Stimulated activated CD4-positive, alpha-beta T cell treated with anti-CD3 and anti-CD28 coated beads, Interleukin-4, amount 100 ng/mL, for 4 hours (primary cell): ENCODE measurements at places on chromosomes 2 and 18.

GRCh38 chr2:111972955-111973565 is 74.7 kb downstream of the MERTK start:
- DNase-seq = no peak

DNA sequence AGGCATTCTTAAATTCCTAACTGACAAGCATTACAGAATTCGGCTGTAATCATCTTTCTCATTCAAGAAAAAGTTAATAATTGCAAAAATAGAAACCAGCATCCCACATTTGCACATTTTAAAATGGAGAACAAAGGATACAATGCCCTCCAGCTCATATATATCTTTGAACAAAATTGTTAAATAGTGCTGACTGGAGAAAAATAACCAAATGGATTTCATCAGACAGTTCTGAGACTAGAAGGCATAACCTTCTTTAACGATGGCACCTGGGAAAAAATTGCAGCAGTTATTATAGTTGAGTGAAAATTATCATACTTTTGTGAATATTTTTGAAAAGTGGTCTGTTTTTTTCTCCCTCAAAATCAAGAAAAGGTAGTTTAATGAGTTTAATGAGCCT is 138.9 kb upstream of the CDH19 start:
- DNase-seq = no peak

DNA sequence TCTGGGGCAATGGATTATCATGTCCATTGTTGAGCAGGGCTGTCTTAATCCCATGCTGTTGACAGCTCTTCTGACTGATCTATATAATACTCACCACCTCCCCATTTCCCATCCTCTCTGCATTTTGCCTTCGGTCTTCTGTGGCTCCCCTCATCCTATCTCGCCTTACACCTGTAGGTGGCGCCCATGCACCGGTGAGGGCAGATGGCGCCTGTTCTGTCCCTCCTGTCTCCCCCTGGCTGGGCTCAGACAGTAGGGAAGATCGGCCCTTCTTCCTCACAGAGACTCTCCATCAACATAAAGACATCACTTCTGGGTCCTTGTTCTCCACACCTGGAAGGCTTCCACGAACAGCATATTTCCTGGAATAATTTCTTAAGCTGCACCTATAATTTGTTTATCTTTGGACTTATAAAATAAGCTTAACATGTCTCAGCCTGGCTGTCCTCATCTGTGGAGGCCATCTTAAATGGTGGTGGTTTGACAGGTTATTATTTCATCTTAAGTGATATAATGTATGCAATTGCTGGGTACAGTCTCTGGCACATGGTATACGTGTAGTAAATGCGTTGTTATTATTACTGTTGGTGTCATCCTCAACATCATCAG is 10.9 kb upstream of the CDH20 start:
- peak; percentile 10 for DNase-seq

- no peak for DNase-seq
Observed at GRCh38 chr2:71937396-71937795, 210.3 kb downstream of the CYP26B1 start.

- no peak for DNase-seq
Observed at GRCh38 chr2:217437290-217437870, 565.4 kb downstream of the TNS1 start.

DNA sequence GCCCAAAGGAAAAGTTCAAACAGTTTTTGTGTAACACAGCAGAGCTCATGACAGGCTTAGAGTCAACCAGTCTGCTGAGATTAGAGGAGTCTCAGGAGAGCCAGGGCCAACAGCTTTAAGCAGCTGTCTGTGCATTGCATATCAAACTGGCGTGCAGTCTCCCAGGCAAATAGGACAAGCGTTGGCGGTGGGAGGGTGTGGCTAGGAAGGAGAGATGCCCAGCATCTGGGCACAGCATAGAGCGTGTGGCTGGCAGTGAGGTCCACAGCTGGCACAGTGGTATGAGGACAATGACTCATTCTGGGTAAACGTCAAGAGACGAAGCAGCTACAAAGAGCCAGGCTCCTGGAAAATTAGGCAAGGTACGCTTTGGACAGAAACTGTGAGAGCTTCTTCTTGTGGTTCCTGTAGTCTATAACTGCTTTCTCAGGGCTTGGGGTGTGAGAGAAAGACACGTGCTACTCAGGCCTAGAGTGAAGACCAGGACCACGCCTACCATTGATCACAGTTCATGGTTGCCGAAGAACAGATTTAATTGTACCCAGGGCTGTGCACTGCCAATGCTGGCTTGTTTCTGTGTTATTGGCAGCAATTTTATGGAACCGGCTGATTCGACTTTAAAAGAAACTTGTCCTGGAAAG is 14.8 kb downstream of the ZAP70 start:
- DNase-seq = no peak

DNA sequence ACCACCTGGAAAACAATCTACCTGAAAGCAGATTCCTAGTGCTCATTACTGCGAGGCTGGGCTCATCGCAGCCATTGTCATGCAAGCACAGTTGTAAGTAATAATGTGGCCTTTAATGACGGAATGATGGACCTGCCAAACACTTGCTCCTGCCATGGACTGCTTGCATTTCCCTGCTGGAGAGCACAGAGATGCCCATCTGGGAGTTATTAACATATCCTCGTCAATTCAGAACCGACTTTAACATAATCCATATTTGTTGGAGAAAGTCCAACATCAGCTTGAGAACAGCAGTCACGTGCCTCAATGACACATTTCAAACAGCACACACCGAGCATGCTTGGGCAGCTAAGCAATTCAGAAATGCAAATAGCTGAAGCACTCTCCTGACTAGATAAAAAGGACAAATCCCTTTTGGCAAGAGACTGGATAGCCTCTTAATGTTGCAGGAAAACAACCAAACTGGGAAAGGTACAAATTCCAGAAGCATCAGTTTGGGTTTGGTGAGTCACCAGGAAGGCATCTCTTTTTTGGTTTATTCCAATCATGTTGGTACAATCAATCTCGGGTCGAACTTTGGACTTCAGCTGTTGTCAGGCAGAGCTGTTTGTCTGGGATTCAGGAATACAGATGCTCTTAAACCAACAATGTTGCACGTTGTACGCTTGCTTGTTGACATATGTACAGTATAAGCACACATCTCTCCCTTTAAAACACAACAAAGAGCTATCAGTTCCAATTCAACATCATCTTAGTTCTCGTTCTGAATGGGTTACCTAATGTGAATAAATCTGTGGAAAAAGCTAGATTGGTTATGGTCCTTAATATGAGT is 395.8 kb downstream of the LNPK start:
- no peak for DNase-seq
